ENCODE measurements at places on chromosomes 12 and 14.

GRCh38 chr12:26276709-26277108 is 81.3 kb downstream of the SSPN start:
- DNase-seq, result no peak

GRCh38 chr14:59262717-59263454 is 74.4 kb downstream of the DAAM1 start:
- DNase-seq, result no peak

- DNase-seq, result no peak
Observed at GRCh38 chr12:113083863-113084435, 27.4 kb downstream of the DTX1 start.

DNA sequence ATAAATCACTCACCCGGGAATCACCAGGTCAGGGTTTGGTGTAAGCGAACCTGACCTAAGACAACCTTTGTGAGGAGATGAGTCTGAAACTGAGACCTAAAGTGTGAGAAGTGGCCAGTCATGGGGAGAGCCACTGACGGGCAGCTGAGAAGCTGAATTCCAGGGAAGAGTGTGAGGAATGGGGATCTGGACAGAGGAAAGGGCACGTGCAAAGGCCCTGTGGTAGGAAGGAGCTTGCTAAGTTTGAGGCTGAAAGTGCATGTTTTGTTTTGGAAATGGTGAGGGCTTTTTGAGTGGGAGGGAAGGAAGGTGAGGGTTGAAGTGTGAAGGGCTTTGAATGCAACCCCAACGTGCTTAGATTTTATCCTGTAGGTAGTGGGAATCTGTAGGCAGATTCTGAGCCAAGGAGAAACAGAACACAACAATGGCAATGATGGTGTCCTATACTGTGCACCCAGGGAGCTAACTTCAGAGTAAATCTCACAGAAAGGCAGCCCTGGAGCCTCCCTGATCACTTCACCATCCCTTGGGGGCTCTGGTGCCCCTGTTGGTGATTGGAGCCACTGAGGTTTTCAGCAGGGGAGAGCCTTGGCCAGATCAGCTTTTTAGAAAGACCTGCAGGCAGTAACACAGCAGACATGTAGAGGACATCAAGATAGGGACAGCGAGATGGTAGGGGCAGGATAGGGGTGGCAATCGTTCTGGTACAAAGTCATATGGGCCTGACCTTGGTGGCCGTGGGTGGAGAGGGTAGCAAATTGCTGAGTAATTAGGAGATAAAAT is 37.5 kb upstream of the CHGA start:
- DNase-seq, result no peak

- no peak for DNase-seq
Observed at GRCh38 chr12:57821474-57822214, 3.1 kb upstream of the AVIL start.

GRCh38 chr12:55818140-55818728 is 393 bp downstream of the ORMDL2 start:
- no peak for DNase-seq

GRCh38 chr12:93568091-93568490 is 4.4 kb upstream of the SOCS2 start:
- no peak for DNase-seq

DNA sequence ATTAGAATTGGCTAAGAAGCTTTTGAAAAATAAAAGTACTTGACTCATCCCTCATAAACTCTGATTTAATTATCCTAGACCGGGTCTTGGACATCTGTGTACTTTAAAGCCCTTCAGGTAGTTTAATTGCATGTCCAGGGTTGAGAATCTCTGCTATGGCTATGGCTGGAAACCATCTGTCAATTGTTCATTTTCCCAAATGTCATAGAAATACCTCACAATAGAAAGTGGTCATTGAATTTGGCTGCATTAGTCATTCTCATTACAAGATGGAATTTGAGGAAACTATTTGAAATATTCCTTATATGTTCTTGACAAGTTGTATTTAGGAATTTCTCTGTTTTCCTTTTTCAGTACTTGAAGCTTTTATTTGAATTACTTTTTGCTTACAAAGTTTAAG is 111.3 kb downstream of the TSHR start:
- no peak for DNase-seq

GRCh38 chr12:117143008-117143532 is 43.9 kb upstream of the TESC start:
- DNase-seq, result no peak

GRCh38 chr12:28787151-28787550 is 361.9 kb upstream of the FAR2 start:
- no peak for DNase-seq

GRCh38 chr12:69131077-69131476 is 108.3 kb upstream of the CPSF6 start:
- no peak for DNase-seq

GRCh38 chr12:125128439-125129178 is 63.4 kb downstream of the AACS start:
- DNase-seq, result no peak

- no peak for DNase-seq
Observed at GRCh38 chr14:97021001-97021400, 223.8 kb downstream of the VRK1 start.
